SJCRH30 (cell line): ENCODE measurements at places on chromosomes 11 and 22. TPM values are rescaled to one million over a fixed set of nuclear protein-coding genes. Genes with fewer than 3 reads are reported as not detected.

USP2 gene
- total RNA-seq: 2.1 and 2.4 TPM in 2 replicates

DNA sequence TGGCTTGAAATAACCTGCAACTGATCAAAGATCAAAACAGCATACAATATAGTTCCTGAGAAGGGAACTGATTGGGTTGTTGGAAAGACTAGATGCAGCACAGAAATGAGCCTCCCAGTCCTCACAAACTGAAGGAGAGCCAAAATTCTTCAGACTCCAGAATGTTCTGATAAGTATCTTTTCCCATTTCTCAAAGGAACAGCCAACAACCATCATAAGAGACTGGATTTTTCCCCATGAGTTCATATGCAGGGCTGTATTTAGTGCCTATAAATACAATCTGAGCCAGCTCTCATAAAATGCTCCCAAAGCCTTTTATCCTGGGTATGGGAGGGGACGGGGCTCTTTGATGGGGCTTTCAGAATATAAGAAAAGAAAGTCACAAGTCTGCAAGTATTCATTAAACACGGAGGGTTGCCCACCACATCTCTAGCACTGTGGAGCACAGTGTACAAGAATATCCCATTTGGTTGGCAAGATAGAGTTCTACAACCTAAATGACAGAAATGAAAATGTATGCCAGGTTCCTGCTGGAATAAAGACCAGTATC is 50.7 kb upstream of the LYVE1 start:
- no peaks in the 10 kb centered on the region for H3K36me3 ChIP-seq
- DNase-seq: no peak
- no peak overlapping the region for H3K4me3 ChIP-seq
- H3K27me3 ChIP-seq: no peaks in the 10 kb centered on the region
- H3K4me1 ChIP-seq: no peaks in the 10 kb centered on the region

DNA sequence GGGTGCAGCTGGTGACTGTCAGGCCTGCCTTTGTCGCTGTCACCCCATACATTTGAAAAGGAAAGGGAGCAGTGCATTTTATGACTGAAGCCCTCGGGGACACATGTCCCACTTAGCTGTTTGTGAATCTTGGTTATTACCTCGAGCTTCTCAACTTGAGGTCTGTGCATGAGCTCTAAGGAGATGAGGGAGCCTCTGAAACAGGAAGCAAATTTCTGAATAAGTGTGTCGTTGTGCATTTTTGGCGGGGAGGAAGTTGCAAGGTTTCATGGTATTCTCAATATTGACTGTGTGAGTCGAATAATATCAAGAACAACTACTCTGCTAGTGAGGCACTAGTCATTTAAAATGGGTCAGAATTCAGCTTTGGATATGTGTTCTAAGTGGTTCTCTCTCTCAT is 149.7 kb upstream of the PLET1 start:
- H3K4me3 ChIP-seq: no peak overlapping the region
- DNase-seq: no peak
- no peaks in the 10 kb centered on the region for H3K27me3 ChIP-seq

DNA sequence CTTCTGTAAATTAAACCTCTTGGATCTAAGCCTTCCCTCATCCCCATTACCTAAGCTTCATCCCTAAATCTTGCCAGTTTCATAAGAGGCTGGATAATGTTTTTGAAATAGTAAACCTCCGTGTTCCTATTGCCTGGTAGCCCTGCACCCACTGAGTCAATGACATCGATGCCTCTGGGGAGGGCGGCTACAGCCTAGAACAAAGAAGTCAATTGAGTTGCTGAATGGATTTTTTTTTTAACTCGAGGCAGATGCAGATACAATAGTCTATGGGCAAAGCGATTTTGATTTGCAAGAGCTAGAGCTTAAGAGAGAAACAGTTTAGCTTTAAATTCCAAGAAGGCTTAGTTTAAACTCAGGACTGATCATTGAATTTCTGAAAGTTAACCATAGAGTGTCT is 121.3 kb downstream of the NECTIN1 start:
- H3K4me1 ChIP-seq: 0 out of 2 replicates have a peak, but pooled peaks cover 2% of the 10 kb centered on the region
- DNase-seq: no peak
- no peaks in the 10 kb centered on the region for H3K27me3 ChIP-seq
- no peak overlapping the region for H3K4me3 ChIP-seq
